ENCODE measurements at places on chromosomes 3 and 15.

DNA sequence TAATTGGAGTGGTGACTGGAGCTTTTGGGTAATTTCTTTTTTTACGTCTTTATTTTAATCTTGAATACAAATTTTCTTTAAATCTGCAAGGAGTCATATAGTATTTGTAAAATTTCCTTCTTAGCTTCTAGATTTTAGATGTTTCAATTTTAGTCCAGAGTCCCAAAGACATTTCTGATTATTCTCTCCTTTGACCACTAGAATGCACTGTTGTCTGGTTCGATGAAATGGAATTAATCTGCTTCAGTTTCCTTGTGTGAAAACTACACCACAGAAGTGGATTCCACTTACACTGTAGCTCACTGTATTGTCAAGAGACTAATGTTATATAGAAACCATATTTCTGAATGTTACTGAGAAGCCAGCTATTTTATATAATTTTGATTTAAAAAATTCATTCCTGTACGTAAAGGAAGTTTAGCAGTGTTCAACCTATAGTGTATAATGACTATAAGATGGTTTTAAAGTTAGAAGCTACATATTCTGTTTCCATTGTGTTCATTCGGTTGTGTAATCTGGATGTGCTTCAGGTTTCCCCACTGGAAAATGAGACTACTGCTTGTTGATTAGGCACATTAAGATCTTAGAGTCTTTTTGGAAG lies 6.1 kb downstream of the GRAMD1C start:
- no peak for DNase-seq

DNA sequence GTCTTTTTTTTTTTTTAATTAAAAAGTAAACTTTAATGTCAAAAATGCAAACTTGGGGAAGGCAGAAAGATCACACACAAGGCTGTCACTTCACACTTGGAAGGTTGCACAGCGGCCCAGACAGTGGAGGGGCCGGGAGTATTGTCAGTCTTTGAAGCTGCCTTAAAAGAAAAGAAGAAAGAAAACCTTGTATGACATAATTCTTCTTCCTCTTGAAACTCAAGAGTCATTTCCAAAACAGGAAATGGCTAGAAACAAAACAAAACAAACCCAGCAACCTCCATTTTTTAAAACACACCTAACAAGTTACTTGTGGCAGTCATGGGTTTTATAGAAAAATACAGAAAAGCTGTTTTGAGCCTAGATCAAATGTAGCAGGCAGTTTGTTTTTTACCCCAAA lies 68.1 kb upstream of the MAGI1 start:
- DNase-seq = no peak

DNA sequence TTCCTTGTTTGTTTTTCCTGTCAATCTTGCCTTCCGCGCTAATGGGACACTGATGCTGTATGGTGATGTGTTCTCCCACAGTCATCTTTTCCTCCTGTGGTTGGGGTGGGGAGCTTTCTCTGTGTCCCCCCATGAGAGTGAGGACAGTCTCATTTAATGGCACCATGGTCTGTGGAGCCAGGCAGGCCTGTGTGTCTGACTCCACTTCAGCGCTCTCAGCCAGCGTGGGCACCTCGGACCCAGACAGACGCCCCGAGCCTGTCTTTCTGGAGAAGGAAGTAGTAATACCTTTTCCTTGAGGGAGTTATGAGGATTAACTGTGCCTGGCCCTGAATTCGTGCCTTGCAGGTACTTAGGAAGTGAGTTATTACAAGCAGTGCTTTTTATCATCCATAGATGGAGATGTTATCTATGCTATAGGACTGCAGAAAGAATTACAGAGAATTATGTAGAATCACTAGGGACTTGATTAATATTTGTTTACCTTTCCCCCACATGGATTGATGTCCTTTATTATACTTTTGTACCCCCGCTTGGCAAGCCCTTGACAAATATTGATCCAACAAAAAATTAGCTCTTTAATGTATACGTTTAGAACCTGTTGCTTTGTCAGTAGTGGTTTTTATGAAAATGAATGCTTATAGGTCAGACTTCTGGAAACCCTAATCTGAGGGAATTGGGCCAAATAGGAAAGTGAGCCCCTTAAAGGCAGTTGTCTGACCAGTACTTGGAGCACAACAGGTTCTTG lies 152.4 kb downstream of the PGPEP1L start:
- no peak for DNase-seq

DNA sequence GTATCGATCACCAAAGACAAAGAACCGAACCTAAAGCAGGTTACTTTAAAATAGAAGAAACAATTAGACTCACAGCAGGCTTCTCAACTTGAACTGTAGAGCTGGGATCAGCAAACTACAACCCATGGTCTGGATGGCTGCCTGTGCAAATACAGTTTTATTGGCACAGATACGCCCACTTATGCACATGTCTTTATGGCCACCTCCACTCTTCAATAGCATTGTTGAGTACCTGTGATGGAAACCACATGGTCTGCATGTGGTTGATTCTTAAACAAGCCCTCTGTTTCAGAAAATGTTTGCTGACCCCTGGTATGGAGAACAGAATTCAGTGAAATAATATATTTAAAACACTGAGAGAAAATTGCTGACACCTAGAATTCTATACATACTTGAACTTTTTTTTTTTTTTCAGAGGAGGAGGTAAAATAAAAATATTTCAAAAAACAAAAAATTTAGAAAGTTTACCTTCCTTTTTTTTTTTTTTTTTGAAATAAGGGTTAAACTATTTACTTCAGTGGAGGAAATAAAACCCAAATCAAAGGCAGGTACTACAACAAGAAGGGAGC lies 263.8 kb upstream of the ATP10A start:
- DNase-seq = no peak

DNA sequence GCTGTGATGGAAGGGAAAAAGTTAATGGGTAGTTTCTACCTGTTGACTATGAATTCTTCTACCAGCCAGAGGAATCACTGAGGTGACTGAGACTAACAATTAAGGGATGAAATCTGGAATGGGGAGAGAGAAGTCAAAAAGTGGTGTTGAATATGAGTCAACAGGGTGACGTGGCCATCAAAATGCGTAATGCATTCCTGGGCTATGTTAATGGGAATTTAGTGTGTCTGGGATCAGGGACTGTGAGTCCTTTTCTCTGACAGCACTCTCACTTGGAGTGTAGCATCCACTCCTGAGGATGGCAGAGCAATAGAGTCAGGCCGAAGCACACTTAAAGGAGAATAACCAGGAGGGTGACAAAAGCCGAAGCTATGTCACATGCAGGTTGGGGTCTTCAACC lies 60.4 kb downstream of the MESD start:
- no peak for DNase-seq

DNA sequence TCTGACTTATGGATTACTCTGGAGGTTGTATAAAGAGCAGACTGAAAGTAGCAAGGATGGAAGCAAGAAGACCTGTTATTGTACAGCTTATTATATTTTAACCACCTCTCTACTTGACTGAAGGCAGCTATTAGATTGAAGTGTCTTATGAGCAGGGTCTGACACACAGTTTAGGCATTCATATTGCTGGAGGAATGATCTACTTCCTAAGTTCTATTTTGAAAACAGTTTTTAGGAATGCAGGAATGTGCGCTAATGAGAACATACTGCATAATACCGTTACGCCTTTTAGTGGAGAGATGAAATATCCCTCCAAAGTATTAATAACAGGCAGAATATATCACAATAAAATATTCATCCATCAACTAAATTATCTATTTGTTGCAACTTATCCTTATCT lies 193.3 kb downstream of the ISL2 start:
- no peak for DNase-seq

DNA sequence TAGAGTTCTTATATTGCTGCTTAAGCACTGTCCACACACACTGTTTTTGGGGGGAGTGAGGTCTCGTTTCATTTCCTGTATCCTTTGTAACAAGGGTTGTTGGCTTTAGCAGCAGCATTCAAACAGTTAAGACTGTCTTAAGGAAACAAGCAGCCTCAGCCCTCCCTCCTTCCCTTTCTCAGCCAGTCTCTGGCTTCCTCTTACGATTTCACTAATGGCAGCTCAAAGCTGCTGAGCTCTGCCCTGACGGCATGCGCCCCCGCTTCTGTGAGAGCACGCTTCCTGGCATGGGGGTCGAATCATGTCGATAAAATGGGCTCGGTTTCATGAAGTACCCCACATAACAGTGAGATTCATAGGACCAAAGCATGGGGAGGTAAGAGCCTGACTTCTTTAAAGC lies 105.0 kb downstream of the KLHL25 start:
- DNase-seq = peak; percentile 25

DNA sequence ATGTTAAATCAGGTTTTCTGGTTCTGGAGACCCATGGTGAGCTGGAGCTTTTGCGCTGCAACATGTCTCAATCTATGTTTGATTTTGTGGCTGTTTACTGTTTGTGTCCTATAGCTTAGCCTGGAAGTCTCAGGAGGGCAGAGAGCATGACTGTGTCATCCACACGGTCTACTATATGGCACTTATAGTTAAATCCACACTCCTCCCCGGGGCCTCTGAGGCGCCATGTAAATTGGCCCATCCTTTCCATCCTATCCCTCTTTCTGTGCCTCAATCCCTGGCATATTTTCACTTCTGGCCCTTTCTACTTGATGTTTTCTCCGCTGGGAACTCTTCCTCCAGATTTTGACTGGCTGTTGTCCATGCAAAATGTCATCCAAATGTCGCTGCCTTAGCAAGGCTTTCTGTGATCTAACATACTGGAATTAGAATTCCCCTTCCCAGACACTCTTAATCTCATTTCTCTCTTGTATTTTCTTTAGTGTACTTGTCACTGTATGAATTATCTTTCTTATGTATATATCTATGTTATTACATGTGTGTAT lies 560.8 kb upstream of the RGMA start:
- no peak for DNase-seq

DNA sequence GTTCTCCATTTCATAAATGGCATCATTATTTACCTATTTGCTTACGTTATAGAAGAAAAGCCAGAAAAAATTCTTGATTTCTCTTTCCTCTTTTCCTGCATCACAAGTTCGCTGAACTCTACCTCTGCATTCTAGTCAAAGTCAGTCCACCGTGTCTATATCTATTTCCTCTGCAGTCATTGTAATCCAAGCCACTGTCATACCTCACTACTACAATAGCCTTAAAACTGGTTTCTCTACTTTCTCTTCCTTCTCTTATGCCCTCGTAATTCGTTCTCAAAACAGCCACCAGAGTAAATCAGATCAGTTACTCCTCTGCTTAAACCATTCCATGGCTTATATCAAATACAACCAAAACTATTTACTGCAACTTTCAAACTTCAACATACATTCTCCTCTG lies 13.4 kb upstream of the FAM81A start:
- no peak for DNase-seq

DNA sequence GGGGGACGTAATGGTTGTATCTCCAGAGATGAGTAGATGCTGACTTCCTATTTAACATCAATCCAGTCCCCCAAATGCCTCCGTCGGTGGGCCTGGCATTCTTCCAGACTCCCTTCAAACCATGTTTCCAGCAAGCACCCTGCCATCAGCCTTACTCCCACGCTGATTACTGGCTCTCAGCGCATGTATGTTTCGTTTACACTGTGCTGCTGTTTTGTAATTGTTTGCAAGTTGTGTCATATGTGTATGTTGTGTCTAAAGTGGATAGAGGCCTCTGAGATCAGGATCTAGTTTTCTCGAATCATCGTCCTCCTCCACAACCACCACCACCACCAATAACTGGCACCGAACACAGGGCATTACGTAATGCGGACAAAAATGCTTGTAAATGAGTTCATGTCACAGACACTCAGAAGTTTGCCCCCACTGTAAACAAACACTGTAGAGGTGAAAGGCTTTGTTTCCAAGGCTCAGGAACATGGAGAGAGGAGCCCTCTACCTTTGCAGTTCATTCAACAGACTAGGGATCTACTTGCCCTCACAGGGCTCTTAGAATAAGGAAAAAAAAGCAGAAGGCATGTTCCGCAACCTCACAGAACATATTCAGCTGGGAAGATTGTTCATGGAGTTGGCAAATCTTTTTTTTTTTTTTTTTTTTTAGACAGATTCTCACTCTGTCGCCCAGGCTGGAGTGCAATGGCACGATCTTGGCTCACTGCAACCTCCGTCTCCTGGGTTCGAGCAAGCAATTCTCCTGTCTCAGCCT lies 46.1 kb upstream of the SEMA4B start:
- peak; percentile 90 for DNase-seq

GRCh38 chr3:18716101-18716500 lies 291.0 kb upstream of the SATB1 start:
- DNase-seq = no peak

DNA sequence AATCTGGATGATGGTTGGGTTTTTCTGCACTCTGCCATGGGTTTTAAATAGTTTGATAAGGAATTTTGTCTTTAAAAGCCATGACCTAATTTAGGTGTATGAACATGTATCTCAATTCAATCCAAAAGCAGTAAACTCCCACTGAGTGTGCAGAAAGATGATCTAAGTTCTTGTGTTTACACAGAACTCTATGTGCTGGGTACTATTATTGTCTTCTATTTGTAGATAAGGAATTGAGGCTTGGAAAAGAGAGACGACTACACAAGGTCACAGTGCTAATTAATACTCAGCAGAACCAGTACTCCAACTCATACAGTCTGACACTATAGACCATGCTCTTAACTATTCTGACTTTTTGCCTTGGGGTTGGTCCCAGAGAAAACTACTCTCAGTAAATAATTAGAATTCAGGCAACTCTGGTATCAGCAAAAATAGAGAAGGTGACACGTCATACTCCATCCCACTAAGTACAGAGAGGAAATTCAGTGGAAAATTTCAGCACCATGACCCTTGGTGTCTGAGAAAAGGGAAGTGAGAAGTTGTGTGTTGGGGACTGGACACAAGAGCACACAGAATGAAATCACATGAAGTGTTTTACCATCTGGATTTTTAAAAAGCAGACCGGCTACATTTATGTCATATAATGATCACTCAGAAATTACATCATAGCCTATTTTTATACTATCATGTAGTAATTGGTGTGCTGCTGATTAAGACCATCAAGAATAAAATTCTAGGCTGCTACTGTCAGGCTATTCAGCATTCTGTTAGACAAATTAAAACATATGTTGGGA lies 18.3 kb upstream of the MYH15 start:
- DNase-seq = no peak

Measured in body of pancreas (tissue), 4 donors.